Cerebellum (tissue), 4 donors: ENCODE measurements at places on chromosomes 16 and 17. TPM values are rescaled to one million over a fixed set of nuclear protein-coding genes. Genes with fewer than 3 reads are reported as not detected.

The SNX20 gene
- total RNA-seq, result not detected

The BCL6B gene
- total RNA-seq, result 2.1 TPM

The CORO6 gene
- 1.3 TPM for total RNA-seq

The BOLA2 gene
- total RNA-seq, result 19.3 TPM

The PROCA1 gene
- 6.1 TPM for total RNA-seq

The TBX21 gene
- 0.45 TPM for total RNA-seq

The SETD1A gene
- 3.3 TPM for total RNA-seq

The EPN3 gene
- 0.18 TPM for total RNA-seq

The TMC6 gene
- total RNA-seq, result 6.2 TPM

The DCUN1D3 gene
- total RNA-seq, result 9.7 TPM

The PITPNM3 gene
- 10.1 TPM for total RNA-seq

The PPL gene
- 3.3 TPM for total RNA-seq

The LHX1 gene
- 38.7 TPM for total RNA-seq

The KIF2B gene
- total RNA-seq, result not detected
